ENCODE measurements at places on chromosomes 1 and 21.

GRCh38 chr1:58909914-58910681 is 126.3 kb upstream of the JUN start:
- DNase-seq = no peak

- no peak for DNase-seq
Measured at GRCh38 chr1:117623141-117623540, 17.3 kb downstream of the TENT5C start.

DNA sequence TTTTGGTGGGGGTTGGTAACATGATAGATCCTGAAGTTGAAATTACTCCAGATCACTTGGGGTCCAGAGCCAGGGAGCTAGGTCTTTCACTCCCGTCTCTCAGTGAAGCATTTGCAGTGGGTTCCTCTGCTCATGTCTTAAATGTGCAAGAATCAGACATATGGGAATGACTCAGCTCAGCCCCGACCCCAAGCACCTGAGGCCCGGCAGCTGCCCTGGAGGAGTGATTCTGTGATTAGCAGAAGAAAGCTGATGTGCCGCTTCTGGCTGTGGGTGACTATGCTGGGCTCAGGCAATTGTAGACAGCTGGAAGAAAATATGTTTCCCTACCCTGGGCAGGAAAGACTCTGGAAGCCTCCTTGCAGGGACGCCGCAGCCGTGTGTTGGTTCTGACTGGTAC is 601.7 kb downstream of the NPHP4 start:
- no peak for DNase-seq

DNA sequence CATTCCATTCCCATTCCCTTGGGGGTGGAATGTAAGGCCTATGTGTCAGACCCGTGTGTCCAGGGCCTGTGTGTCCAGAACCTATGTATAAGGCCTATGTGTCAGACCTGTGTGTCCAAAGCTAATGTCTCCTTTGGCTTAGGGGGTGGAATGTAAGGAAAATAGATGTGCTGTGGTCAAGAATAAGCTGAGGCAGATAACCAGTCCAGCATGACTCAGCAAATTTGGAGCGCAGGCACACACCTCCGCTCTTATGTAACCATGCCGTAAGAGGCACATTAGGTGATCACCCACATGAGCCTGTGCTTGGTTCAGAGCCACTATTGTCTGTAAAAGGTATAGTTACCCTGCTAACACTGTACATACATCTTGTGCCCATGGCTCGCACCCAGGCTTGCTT is 150.8 kb upstream of the SGIP1 start:
- DNase-seq = no peak

DNA sequence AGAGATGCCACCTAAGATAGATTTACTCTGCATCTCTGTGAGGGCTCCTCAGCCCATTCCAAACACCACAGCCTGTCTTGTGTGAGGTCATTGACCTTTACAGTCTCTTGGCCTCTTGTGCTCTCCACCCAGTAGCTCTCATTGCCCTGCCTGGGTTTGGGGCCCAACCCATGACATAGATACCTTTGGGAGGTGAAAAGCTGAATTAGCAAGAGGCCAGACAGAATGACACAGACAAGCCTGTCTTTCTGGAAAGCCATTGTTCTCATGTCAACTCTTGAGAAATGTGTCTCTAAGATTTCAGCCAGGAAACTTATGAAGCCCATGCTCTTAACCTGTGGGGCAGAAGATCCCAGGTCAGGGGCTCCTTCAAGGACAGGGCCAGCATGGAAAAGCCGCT is 18.4 kb upstream of the F3 start:
- no peak for DNase-seq

DNA sequence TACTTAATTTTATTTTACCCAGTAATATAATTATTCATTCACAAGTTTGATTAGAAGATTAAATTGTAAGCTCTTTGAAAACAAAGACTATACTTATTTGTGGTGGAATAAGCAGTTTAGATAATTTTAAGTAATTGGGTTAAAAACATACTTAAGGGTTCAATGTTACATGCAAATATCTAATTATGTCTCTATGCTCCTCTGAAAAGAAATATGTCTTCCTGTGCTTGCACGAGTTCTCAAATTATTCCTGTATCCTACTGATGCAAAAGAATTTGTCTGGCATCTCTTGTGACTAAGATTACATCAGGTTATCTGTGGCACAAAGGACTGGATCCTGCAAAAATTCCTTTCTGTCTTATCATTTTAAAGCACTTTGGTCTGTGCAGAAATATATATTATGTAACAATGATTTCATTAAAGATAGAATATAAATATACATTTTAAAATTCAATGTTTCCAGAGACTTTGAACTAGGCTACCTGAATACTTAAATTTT is 416.7 kb downstream of the COL11A1 start:
- DNase-seq = no peak

DNA sequence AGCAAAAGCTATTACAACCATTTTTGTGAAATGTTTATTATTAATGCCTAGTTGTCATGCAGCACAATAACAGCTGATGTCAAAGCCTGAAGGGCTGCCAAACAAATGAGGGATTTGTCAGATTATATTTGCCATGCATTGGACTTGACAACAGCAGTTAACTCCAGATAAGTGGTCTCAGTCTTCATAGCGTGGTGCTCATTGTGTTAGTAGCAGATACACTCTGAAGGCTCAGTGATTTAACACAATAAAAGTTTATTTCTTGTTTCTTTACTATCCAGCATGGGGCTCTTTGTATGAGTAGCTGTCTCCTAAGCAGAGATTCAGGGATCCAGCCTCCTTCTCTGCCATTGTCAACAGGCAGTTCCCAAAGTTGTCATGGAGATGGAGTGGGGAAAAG is 76.0 kb upstream of the PTGFRN start:
- no peak for DNase-seq

- DNase-seq = no peak
Measured at GRCh38 chr21:14900058-14900457, 164.7 kb downstream of the NRIP1 start.

DNA sequence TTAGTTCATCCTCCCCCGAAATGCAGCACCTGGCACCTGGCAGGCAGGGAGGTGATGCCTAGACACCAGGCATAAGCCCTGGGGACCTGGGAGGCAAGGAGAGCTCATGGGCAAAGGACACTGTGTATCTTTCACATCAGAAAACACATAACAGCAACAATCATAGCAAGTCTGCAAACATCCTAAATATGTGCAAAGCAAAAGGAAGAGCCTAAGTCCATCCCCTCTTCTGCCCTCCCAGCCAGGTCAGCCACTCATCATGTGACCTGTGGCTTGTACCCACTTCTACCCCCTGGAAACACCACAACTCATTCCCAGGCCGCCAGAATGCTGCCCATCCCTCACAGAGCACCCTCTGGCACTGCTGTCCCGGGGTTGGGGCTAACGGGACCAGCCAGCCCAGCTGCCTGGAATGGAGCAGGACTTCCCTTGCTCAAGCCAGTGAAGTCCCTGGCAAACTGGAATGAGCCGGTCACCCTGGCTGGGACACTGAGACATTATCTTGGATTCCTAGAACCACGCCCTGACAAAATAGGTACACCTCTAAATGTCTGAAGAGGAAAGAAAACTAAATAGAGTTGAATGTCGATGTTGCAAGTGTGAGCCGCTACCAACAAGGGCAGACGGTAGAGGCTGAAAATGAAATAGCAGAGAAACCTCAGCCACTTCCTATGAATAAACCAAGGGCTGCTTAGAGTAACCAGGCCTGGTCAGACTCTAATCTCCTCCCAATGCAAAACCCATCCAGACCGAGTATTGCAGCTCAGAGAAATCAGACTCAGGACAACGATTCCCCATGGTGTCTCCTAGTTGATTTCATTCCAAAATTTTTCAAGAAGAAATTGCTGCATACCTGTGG is 29.4 kb downstream of the TMPRSS2 start:
- no peak for DNase-seq

- DNase-seq = no peak
Measured at GRCh38 chr1:2276803-2277580, 48.9 kb downstream of the SKI start.

DNA sequence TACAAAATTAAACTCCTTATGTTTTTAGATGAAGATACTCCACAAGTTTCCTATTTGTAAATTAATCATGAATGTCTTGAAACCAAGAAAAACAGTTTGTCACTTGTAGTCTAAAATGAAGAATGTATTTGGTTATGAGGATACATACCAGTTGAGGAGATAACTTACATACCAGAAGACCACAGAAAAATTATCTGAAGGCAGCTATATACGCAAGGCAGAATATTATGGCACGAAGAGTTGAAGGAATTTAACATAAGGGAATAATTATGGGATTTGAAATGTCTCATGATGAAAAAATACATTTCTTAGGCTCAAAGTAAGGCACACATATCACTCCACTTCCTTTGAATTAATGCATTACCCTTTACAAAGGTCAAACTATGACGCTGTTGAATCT is 73.3 kb downstream of the IFI44 start:
- DNase-seq = no peak

DNA sequence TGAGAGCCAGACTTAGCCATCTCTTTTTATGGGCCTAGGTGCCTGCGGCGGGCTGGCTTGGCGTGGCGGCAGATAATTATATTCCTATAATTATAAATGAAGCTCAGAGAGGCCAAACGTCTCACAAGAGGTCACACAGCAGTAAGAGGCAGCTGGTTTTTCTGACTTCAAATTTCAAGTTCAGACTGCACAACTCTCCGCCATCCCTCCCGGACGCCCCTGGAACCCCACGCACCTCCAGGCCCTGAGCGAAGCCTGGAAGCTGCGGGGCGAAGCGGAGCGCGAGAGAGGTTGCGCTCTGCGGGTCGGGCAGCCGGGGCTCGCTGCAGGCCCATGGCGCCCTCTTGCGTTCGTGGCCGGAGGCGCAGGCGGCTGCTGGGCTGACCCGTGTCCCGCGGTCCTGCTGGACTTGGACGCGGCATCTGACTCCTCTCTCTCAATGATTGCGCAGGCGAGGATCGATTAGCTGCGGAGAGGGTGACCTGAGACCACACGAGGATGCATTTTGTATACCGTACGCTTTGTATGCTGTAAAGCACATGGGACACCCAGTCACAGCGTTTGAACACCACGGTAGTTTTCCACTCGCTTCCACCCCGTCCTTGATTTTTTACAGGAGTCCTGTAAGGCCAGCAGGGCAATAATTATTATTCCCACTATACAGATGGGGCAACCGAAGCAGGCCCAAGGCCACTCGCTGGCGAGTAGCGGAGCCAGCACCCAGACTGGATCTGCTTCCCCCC is 272.7 kb downstream of the FOXD2 start:
- DNase-seq = peak; percentile 5

DNA sequence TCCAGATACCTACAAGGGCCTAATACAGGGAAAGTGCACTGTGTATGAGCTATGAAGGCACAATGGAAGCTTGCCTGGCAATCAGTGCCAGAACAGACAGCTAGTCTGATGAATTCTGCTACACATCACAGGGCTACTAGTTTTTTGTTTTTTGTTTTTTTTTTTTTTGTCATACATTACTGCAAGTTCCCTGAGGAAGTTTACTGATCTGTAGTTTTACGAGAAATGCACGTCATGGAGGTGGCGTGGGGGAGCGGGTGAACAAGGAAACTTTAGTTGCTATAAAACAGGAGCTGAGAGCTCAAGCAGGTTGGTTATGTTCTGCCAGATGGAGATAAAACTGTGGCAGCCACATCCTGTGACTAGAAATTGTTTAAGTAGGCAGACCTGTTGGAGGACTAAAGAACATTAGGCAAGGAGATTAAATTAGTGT is 17.7 kb downstream of the PTPRC start:
- DNase-seq = no peak
